NCI-H774 (cell line): ENCODE measurements at places on chromosomes 4 and X.

DNA sequence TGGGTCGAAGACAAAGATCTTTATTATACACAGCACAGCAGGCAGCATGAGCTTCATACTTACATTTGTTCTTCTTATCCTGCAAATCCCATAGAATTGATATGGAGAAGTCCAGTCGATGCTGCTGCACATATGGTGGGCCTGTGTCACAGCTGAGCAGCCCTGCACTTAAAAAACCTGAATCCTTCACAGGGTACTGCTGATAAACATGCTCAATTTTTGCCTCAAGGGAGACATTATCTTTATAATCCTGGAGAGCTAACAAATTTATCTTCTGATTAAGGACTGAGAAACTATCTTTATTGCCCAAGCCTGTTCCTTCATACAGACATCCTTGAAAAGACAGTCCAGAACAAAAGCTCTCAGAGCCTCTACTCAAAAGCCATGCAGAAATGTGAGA is 434.4 kb upstream of the FAM47C start:
- DNase-seq: no peak

DNA sequence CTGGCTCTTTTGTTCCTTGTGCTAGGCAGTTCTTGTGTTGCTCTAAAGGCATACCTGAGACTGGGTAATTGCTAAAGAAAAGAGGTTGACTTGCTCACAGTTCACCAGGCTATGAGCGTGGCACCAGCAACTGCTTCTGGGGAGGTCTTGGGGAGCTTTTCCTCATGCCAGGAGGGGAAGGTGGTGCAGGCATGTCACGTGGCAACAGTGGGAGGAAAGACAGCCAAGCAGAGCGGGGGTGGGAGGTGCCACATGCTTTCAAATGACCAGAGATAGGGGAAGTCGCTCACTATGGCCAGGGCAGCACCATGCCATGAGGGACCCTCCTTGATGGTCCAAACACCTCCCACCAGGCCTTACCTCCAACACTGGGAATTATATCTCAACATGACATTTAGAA is 4.7 kb downstream of the MAGEB17 start:
- DNase-seq: no peak

GRCh38 chr4:58507079-58507478 is 1396.9 kb upstream of the IGFBP7 start:
- DNase-seq: no peak

GRCh38 chrX:106725931-106726330 is 570 bp upstream of the RNF128 start:
- no peak for DNase-seq

GRCh38 chr4:113666386-113667114 is 95.0 kb downstream of the CAMK2D start:
- no peak for DNase-seq
